Articular chondrocyte of knee joint (primary cell): ENCODE measurements at places on chromosomes 3 and 15. TPM values are rescaled to one million over a fixed set of nuclear protein-coding genes. Genes with fewer than 3 reads are reported as not detected.

The INSYN1 gene
- total RNA-seq, result 4.3 and 6.4 TPM in 2 replicates

The CLDN16 gene
- not detected in 2 replicates for total RNA-seq

The TMA7 gene
- 200 and 210 TPM in 2 replicates for total RNA-seq

The OIP5 gene
- 3.7 and 5.1 TPM in 2 replicates for total RNA-seq

The DUOXA2 gene
- total RNA-seq, result not detected in 2 replicates

The PLXNB1 gene
- total RNA-seq, result 23.6 and 26.9 TPM in 2 replicates

The USP50 gene
- total RNA-seq, result 0.54 and 2.0 TPM in 2 replicates

The MAP6D1 gene
- 1.3 and 1.9 TPM in 2 replicates for total RNA-seq

The PLA2G4D gene
- not detected in 2 replicates for total RNA-seq

The THSD4 gene
- total RNA-seq, result 5.4 TPM in 2 replicates

The CP gene
- 105 and 153 TPM in 2 replicates for total RNA-seq

The OR5K2 gene
- not detected in 2 replicates for total RNA-seq

The IL12A gene
- 7.4 and 10.2 TPM in 2 replicates for total RNA-seq

The GOLGA6D gene
- total RNA-seq, result not detected in 2 replicates
